Hepatic stellate cell (primary cell): ENCODE measurements at places on chromosomes 4 and X.

- no peak for DNase-seq
Observed at GRCh38 chr4:110184140-110184790, 14.2 kb downstream of the ELOVL6 start.

DNA sequence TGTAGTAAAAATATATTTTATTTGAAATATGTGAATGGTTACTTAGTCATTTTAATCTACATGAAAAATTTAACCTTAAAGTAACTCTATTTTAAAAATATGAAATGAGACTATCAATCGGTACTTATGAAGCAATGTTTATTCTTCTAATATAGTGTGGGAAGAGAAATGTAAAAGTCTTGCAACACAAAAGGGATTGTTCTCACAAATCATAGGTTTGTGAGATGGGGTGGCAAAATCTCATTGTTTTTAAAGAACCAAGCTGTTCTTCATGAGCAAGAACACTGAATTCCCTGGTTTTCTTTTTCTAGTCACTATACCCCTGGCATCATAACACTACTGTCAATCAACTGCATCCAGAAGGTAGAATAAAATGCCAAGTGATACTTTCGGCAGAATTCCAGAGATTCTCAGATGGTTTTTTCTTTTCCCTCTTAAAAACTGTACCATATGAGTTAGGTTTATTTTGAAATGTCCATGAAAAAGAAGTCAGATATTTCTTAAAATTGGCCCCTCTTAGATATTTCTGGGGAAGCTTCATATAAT is 52.2 kb downstream of the SNCA start:
- DNase-seq, result no peak

DNA sequence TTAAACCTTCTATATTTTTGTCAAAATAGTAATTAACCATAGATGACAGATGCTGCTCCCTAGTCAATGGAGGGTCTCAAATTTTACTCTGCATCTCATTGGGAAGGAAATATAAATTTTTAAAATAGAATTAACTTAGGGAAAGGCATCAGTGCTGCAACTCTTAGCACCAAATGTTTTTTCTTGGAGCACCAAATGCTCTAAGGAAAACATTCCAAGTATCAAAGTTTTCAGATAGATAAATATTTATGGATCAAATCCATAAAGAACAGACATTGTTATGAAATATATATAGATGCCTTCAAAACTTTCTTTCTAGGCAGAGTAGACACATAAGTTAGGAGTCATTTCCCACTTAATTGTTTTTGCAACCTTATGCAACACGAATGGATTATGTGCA is 168.7 kb downstream of the ANTXR2 start:
- DNase-seq, result no peak

DNA sequence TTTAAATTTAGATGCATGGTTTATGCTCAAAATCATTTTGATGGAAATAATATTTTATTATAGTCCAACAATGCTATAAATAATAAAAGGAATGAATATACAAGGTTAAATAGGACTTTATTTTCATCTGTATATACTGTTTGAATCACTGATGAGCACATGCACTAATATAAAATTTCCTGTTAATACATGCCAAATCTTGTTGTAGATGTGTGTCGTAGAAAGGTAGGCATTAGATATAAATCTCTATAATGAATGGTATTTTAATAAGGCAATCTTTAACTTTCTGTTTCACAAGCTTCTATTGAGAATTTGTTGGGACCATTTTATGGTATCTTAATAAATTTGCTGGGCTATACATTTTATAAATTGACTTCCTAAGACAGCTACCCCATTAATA is 868.8 kb downstream of the CCSER1 start:
- DNase-seq, result no peak
